ENCODE measurements at places on chromosomes 2 and 18. TPM values are rescaled to one million over a fixed set of nuclear protein-coding genes. Genes with fewer than 3 reads are reported as not detected.

The SERPINB2 gene
- total RNA-seq: 1.4 TPM

The TSHZ1 gene
- 3.3 TPM for total RNA-seq

The CCDC178 gene
- total RNA-seq: 0.94 TPM

The CELF4 gene
- total RNA-seq: not detected

The RAB11FIP5 gene
- 25.8 TPM for total RNA-seq

Measured in bronchial smooth muscle cell (primary cell).